Activated CD8-positive, alpha-beta memory T cell treated with anti-CD3 and anti-CD28 coated beads, Interleukin-2, amount 10 ng/mL, durations not matched to agents 7 days and 5 days (primary cell): ENCODE measurements at places on chromosomes 7 and 10. TPM values are rescaled to one million over a fixed set of nuclear protein-coding genes. Genes with fewer than 3 reads are reported as not detected.

LGI1 gene
- total RNA-seq = not detected

IL2RA gene
- total RNA-seq = 832 TPM

- no peak overlapping the region for H3K27ac ChIP-seq
- DNase-seq = no peak
- H3K4me1 ChIP-seq = no peaks in the 10 kb centered on the region
- H3K4me3 ChIP-seq = no peak overlapping the region
- no peaks in the 10 kb centered on the region for H3K27me3 ChIP-seq
- H3K36me3 ChIP-seq = no peaks in the 10 kb centered on the region
Measured at GRCh38 chr10:99123851-99124250, 111.8 kb downstream of the HPSE2 start.

IDI2 gene
- total RNA-seq = not detected

ITIH2 gene
- total RNA-seq = not detected

DNA sequence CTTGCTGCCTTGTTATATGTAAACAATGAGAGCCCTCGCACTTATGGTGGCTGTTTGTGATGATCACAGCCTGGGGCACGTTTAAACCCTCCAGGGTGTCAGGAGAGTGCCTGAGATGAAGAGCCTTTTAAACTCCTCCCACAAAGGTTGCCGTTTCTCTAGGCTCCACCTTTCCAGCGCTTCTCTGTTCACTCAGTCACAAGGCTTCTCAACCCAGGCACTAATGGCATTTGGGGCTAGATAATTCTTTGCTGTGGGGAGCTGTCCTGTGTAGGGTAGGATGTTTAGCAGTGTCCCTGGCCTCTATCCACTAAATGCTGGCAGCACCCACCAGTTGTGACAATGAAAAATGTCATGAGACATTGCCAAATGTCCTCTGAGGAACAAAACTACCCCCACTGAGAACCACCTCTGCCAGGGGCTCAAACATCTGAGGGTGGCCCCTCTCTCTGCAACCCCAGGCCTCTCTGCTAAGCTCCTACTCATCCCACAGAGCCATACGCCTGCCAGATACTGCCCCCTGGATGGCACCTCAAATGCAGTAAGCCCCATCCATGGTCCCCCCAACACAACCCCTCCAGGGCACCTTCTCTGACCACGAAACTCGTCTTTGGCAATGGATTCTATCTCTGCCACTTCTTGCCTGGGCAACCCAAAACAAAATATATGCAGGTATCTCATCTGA lies 144.3 kb upstream of the ZMIZ1 start:
- H3K27me3 ChIP-seq = no peaks in the 10 kb centered on the region
- H3K36me3 ChIP-seq = no peaks in the 10 kb centered on the region
- H3K4me1 ChIP-seq = no peaks in the 10 kb centered on the region
- DNase-seq = no peak

MMD2 gene
- not detected for total RNA-seq

DNA sequence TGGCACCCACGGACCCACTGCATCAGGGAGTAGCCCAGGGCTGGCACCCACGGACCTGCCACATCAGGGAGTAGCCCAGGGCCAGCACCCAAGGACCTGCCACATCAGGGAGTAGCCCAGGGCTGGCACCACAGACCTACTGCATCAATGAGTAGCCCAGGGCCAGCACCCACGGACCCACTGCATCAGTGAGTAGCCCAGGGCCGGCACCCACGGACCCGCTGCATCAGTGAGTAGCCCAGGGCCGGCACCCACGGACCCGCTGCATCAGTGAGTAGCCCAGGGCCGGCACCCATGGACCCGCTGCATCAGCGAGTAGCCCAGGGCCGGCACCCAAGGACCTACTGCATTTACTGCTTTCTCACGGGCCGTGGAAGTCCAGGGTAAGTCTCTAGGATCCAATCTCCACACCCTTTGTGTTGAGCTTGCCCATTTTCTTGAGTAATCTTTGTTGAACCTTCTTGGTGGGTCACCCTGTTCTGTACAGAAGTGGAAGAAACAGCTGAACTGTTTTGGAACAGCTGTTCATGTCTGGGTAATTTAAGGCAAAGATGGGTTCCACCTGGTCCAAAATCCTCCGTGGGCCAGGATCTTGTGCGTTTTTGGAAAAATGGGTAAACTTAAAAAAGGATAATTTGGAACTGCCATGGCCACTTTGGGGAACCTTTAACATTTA lies 69.0 kb downstream of the VIPR2 start:
- H3K4me3 ChIP-seq = no peak overlapping the region
- no peak for DNase-seq
- H3K36me3 ChIP-seq = no peaks in the 10 kb centered on the region
- H3K27me3 ChIP-seq = peaks cover 2% of the 10 kb centered on the region

ADAMTS14 gene
- total RNA-seq = 0.19 TPM

- no peaks in the 10 kb centered on the region for H3K4me1 ChIP-seq
- H3K27ac ChIP-seq = no peak overlapping the region
- H3K36me3 ChIP-seq = no peaks in the 10 kb centered on the region
- DNase-seq = no peak
- H3K27me3 ChIP-seq = peaks cover 3% of the 10 kb centered on the region
Measured at GRCh38 chr7:140501966-140502365, 22.7 kb upstream of the MKRN1 start.

DNA sequence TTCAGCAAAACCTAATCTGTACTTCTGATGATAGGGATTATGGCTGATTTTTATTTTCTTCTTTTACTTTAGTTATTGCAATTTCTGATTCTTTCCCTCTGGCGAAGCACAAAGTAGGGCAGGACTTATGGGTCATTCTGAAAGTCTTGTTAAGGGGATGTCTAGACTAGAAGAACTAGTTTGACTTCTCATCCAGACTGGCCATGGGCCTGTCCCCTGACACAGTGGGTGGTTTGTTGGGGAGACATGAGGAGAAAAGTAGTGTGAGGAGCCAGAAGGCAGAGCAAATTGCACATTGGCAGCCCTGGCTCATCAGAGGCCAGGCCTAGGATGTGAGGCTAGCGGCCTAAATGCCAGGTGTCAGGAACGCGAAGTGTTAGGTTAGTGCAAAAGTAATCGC lies 152.8 kb downstream of the RTKN2 start:
- no peaks in the 10 kb centered on the region for H3K27me3 ChIP-seq
- H3K27ac ChIP-seq = peak overlapping the region; percentile 5
- DNase-seq = no peak
- H3K4me1 ChIP-seq = peaks cover 28% of the 10 kb centered on the region
- H3K36me3 ChIP-seq = peaks cover 30% of the 10 kb centered on the region
- H3K4me3 ChIP-seq = no peak overlapping the region

DNA sequence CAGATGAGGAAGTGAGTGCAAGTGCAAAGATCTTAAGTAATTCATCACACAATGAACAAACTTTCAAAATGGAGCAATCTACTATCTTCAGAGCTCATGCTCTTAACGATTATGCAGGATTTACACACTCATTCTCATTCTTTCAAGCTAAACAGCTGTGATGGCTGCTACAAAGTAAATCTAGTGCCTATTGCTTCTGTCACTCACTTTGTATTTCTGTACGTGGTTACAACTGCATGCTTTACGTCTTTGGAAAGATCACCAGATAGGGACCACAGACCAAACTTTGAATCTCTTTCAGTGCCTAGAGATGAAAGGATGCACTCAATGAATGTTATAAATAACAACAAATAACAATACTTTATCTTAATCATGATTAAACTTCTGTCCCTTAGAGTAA lies 194.6 kb downstream of the MAGI2 start:
- no peak overlapping the region for H3K4me3 ChIP-seq
- no peak for DNase-seq
- H3K36me3 ChIP-seq = no peaks in the 10 kb centered on the region
- H3K4me1 ChIP-seq = no peaks in the 10 kb centered on the region
- H3K27ac ChIP-seq = no peak overlapping the region

CD36 gene
- not detected for total RNA-seq

GRCh38 chr10:15759265-15759664 lies 39.5 kb upstream of the ITGA8 start:
- no peak overlapping the region for H3K27ac ChIP-seq
- peaks cover 24% of the 10 kb centered on the region for H3K27me3 ChIP-seq
- H3K36me3 ChIP-seq = no peaks in the 10 kb centered on the region
- DNase-seq = no peak
- no peak overlapping the region for H3K4me3 ChIP-seq

DNA sequence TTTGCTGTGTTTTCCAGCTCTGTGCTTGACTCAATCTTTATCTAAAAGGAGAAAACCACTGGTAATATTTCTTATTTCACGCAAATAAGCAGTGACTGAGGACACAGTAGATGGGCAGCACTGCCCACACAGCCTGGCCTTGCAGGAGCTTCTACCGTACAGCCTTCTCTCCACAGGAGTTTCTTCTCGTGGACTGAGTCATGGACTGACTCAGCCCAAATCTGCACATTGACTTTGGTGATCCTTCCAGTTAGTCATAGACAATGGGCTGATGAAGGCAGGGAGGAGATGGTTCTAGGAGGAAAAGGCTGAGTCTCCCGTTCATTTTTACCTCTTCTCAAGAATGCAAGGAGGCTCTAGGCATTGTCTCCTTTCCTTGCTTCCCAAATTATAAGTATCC lies 200.7 kb downstream of the RAPGEF5 start:
- H3K27me3 ChIP-seq = peaks cover 29% of the 10 kb centered on the region
- peaks cover 2% of the 10 kb centered on the region for H3K36me3 ChIP-seq
- DNase-seq = no peak

DNA sequence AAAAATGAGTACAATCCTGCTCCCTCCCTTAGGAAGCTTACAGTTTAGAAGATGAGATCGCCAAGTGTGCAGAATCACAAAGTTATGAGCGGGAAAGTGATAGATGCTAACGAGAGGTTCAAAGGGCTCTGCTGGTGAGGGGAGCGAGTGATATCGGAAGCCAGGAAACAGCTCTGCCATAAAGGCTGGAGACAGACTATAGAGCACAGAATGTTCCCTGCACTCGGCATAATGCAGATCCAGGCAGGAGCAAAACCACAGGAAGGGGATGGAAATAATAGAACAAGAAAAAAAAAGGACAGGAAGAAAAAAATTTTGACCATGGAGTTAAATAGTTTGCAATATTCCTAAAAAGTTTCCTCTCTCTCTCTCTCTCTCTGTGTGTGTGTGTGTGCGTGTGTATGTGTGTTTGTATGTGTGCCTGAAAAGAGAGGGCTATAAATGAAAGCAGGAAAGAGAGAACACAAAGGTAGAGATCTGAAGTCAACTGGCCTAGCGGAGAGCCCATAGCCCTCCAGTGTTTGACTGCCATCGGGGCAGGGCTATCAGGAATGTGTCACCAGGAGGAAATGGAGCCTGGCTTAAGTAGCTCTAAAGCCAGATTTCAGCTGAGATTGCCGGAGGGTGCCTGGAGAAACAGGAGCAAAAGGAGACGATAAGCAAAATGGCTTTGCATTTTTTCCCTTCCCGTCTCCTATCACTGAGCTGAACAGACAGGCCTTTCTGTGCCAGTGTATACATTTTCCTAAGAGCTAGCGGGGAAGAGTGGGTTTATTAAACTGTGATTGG lies 175.8 kb upstream of the LYZL1 start:
- no peak overlapping the region for H3K27ac ChIP-seq
- no peaks in the 10 kb centered on the region for H3K36me3 ChIP-seq
- no peak for DNase-seq

- H3K27ac ChIP-seq = no peak overlapping the region
- H3K27me3 ChIP-seq = peaks cover 41% of the 10 kb centered on the region
- no peak for DNase-seq
- no peak overlapping the region for H3K4me3 ChIP-seq
- H3K36me3 ChIP-seq = no peaks in the 10 kb centered on the region
- no peaks in the 10 kb centered on the region for H3K4me1 ChIP-seq
Measured at GRCh38 chr7:95517458-95517857, 31.7 kb downstream of the ASB4 start.

GRCh38 chr10:23694446-23694920 lies 255.6 kb downstream of the OTUD1 start:
- no peak overlapping the region for H3K27ac ChIP-seq
- no peak for DNase-seq
- no peaks in the 10 kb centered on the region for H3K4me1 ChIP-seq
- no peak overlapping the region for H3K4me3 ChIP-seq
- peaks cover 46% of the 10 kb centered on the region for H3K27me3 ChIP-seq
- H3K36me3 ChIP-seq = no peaks in the 10 kb centered on the region

DNA sequence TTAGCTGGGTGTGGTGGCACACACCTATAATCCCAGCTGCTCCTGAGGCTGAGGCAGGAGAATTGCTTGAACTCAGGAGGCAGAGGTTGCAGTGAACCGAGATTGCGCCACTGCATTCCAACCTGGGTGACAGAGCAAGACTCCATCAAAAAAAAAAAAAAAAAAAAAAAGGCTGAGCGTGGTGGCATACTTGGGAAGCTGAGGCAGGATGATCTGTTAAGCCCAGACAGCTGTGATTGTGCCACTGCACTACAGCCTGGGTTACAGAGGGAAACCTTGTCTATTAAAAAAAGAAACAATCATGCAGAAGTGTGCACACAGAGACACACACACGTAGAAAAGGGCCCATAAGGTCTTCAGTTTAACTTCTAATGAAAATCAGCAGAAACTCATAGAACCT lies 150.6 kb downstream of the TPST1 start:
- peaks cover 9% of the 10 kb centered on the region for H3K27me3 ChIP-seq
- no peak overlapping the region for H3K27ac ChIP-seq
- H3K4me3 ChIP-seq = no peak overlapping the region
- no peaks in the 10 kb centered on the region for H3K4me1 ChIP-seq
- no peak for DNase-seq

- H3K27me3 ChIP-seq = no peaks in the 10 kb centered on the region
- H3K36me3 ChIP-seq = no peaks in the 10 kb centered on the region
- DNase-seq = no peak
- no peaks in the 10 kb centered on the region for H3K4me1 ChIP-seq
Measured at GRCh38 chr7:89648509-89648908, 505.8 kb upstream of the STEAP1 start.

GRCh38 chr7:79988653-79989052 lies 146.0 kb upstream of the GNAI1 start:
- H3K27me3 ChIP-seq = no peaks in the 10 kb centered on the region
- H3K4me3 ChIP-seq = no peak overlapping the region
- no peak overlapping the region for H3K27ac ChIP-seq

DNA sequence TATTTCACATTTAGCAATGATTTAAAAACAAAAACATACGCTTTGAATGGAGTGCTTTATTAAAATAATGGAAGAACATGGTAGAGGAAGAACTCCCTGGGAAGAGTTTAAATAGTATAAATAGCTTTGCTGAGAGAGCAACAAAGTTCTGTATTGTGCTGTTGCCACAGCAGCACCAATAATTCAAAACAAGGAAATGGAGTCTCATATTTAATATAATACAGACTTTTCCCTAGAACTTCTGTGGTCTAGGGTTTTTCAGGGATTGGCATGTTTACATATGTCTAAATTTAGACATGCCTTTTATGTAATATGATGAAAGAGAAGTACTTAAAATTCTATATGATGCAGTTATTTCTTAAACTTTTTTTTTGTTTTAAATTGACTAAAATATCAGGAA lies 217.2 kb upstream of the HDAC9 start:
- no peaks in the 10 kb centered on the region for H3K4me1 ChIP-seq
- H3K4me3 ChIP-seq = no peak overlapping the region
- H3K27me3 ChIP-seq = no peaks in the 10 kb centered on the region
- H3K36me3 ChIP-seq = no peaks in the 10 kb centered on the region
- no peak for DNase-seq
